ENCODE measurements at places on chromosomes 7 and 10.
A peak's percentile ranks its signal among the peaks of the same experiment; 100 is the strongest.

- no peak for DNase-seq
Measured at GRCh38 chr7:94642838-94643653, 12.9 kb downstream of the SGCE start.

DNA sequence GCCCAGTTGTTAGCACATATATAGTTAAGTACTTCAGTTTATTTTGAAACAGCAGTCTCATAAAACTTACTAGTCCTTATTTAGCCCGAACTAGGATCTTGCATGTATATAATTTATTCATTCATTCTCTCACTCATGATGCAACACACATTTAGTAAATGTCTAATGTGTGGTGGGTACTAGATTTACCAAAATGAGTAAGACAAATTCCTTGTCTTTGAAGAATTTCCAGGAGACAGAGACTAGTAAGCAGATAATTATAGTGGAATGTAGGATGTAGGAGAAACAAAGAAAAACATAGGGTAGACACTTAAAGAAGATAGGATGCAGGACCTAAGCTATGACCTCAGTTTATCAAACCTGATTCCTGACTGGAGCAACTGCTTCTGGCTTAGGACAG, 120.2 kb upstream of the AMPH start:
- DNase-seq = no peak

- no peak for DNase-seq
Measured at GRCh38 chr10:79262131-79262530, 85.1 kb upstream of the PPIF start.

DNA sequence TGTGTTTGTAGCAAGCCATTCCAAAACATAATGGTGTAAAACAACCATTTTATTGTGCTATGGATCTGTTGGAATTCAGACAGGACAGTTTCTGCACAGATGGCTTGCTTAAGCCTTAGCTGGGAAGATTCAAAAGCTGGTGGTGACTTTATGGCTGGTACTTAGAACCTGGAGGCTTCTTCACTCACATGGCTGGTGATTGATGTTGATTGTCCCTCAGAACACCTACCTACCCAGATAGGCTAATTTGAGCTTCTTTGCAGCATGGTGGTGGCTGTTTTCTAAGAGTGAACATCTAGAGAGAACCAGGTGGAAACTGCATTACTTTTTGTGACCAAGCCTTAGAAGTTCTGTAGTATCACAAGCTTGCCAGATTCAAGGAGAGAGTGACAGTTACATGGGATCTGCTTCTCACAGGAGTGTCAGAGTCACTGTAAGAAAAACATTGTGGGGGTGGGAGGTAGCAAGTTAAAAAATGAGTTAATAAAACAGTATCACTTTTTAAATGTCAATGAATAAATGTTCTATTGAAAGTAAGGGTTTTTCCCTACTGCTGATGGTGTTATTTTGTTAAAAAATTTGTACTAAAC, 7.1 kb downstream of the R3HCC1L start:
- DNase-seq = no peak

- DNase-seq = peak; percentile 76
Measured at GRCh38 chr7:155738652-155739537, 73.4 kb downstream of the SHH start.

DNA sequence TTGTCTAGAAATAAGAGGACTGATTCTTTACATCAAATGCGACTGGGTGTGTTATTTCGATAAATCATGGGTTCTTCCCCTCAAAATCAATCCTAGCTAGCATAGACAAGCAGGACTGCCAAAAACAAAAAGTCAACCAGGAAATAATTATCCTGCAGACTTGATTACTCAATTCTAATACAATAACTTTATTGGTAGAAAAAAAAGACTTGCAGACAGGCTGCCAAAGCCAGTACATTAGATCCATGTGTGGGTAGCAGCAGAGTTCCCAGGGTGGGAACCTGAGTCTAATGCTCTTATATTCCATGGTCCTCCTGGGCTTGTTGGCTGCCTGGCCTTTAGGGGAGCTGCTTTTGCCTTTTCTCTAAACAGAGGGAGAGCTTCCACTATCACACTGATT, 7.8 kb downstream of the AFAP1L2 start:
- DNase-seq = no peak

DNA sequence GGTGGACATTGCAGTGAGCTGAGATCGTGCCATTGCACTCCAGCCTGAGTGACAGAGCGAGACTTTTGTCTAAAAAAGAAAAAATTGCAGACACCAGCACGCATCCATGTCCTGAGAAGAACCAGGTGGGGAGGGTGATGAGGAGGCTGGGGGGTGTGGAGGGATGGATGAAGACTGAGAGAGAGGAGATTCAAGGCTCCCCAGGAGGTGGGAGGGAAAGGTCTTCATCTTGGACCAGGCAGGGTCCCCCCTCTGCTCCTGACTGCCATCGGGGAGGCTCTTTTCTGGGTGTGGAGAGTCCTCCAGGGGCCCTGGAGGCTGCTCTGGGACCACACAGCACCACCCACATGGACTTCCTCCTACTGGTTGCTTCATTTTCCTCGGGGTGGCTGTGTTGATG, 1.5 kb downstream of the SCART1 start:
- DNase-seq = peak; percentile 55

DNA sequence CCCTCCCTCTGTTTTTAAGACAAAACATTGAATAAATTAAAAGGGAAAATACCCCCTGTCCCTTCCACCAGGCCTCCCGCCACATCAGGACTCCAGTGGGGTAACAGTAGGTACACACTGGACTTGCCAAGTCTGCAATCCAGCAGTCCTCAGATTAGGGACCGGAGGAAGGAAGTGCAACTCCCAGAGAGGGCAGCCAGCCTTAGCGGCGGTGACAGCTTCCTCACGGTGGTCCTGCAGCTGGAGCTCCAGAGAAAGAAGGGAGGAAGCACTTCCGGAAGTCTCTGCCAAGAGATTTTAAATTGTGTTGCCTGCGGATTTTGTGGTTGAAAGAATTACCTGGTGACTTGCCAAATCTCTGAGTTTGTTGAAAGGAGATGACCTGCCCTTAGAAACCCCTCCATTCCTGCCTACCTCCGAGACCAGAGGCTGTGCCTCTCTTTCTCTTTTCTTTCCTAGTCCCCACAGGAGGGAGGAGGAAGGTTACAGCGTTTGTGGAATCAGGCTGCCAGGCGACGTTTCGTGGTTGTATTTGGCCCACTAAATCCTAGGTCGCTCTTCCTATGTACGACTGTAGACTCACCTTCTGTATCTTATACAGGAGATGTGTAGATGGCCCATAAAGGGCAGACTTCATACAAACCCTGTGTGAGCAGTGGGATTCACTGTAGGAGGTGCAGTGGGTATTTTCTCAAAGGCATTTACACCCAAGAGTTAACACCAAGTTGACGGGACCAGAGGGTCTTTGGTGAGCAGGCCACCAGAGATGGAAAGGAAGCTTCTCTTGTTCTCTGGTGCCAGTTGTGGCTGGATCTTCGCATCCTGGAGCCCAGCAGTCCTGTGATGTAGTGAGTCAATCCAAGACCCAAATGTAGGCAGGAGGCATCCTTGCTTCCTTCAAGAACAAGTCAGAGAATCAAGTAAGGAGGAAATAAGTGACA, 77.9 kb downstream of the INSIG1 start:
- peak; percentile 55 for DNase-seq

GRCh38 chr10:21533467-21534279, at the start of gene MLLT10:
Gene MLLT10, plus strand, starts transcription at chr10:21534232. Its CDS starts 413 bp downstream, at chr10:21534645.
- peak; percentile 95 for DNase-seq

DNA sequence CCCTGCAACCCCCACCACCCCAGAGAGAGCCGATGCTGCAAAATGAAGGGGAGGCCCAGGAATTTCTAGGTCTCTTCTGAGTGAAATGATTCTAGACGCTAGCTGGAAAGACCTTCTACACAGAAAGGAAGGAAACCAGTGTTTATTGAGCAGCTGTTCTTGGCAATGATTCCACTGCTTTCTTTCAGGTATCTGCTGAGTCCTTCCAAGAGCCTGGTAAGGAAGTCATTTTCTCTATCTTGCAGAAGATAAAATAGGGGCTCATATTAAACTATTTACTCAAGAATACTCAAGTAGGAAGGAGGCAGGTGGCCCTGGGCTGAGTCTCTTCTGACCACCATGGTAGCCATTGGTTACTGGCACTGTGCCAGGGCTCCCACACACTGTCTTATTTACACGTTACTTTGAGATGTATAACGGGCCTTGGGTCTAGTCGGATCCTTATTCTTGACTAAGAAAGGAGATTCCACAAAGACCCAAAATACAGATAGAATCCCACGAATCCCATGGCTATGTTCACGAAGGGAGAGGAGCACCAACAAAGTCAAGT, 112.1 kb downstream of the GALNT11 start:
- DNase-seq = no peak

All from NB4 (cell line).